ENCODE measurements at places on chromosomes 7 and 10.

DNA sequence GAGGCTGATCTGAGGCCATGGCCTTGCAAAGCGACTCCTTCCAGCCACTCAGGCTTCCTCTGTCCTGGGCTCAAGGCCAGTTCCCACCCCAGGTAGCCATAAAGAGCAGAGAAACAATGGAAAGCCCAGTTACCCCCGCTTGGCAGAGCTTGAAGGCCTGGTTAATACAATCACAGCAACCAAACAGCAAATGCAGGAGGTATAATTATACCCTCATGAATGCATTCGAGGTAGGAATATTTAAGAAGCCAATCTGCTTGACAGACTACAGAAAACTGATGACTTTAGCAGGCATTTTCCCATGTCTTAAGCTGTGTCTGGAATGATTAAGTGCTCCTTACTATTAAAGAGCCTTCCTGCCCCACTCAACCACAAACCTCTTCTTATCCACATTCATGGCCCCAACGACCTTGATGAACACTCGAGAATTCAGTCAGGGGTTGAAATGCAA lies 114.1 kb upstream of the MACROH2A2 start:
- DNase-seq, result no peak

- peak; percentile 8 for DNase-seq
Measured at GRCh38 chr7:69787736-69788431, 189.6 kb downstream of the AUTS2 start.

GRCh38 chr7:11612737-11613136 lies 219.3 kb downstream of the THSD7A start:
- DNase-seq, result no peak

- no peak for DNase-seq
Measured at GRCh38 chr10:120789303-120790203, 61.6 kb upstream of the WDR11 start.

GRCh38 chr7:159207951-159208350 lies 63.3 kb upstream of the VIPR2 start:
- DNase-seq, result no peak

GRCh38 chr10:123848564-123849457 lies 42.8 kb downstream of the CPXM2 start:
- DNase-seq, result peak; percentile 10

DNA sequence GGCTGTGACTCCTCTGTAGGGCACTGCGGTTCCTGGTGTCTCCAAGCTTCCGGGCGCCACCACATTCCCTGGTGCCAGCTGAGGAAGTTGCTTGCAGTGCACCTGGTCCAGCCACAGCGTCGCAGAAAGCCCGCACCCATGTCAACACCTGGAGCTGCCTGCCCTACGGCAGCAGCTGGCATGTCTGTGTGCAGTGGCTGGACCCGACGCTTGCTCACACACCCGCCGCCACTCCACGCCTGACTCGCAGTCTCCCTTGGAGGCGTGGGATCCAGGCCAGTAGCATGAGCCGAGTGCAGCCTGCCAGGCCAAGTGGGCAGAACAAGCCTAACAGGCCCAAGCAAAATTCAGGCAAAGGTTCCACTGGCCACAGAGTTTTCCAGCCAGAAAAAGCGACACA lies 118.1 kb upstream of the PHF14 start:
- no peak for DNase-seq

DNA sequence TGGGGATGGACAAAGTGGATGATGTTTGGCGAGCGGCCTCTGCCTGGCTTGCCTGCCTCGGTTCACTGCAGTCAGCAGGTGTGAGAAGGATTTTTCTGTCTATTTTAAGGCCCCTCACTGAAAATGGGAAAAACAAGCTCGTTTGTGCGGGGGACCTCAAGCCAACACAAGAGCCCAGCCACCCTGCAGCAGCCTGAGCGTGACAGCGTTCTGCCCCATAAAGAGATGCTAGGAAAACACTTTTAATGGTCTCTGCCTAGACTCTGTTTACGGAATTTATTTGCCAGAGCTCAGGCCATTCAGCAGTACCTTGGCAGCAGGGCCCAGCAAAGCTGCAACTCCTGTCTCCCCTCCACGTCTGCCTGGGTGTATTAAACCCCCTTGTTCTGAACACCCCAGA lies 131.7 kb downstream of the GRK5 start:
- no peak for DNase-seq

- no peak for DNase-seq
Measured at GRCh38 chr7:71459132-71459531, 327.2 kb downstream of the GALNT17 start.

- DNase-seq, result no peak
Measured at GRCh38 chr7:4775848-4776623, 613 bp downstream of the AP5Z1 start.

DNA sequence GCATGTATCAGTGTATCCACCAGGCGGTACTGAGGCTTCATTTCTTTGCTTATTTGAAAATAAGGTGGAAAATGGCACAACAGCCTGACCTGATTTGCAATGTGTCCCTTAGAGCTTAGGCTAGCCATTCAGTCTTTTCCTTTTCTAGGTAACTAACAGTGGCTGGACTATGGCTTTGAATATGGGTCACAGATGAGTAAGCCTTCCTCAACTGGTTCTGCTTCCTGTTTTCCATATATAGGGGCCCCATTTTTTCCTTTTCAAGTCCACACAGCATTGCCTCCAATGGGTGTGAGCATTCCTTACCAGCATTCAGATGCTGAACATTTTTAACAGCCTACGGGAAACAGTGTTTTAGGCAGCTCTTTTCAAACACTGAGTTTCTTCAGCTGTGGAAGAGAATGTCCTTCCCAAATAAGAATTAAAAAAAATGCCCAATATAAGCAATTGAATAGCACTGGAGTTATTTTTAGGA lies 3.9 kb upstream of the ITGB1 start:
- no peak for DNase-seq

DNA sequence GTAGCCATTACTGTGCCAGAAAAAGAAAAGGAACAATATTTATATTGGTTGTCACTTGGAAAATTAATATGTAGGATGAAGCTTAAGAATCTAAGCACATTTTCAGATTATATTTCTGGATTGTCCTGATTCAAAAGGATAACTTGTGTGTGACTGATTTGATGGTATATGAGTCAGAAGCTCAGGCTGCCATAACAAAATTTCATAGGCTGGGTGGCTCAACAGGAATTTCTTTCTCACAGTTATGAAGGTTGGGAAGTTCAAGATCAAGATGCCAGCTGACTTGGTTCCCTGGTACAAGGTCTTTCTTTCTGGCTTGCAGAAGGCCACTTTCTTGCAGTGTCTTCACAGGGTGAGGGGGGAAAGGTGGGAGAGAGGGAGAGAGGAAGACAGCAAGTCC lies 108.5 kb downstream of the ST7 start:
- no peak for DNase-seq

- DNase-seq, result no peak
Measured at GRCh38 chr7:75957021-75957736, 37.2 kb downstream of the TMEM120A start.

DNA sequence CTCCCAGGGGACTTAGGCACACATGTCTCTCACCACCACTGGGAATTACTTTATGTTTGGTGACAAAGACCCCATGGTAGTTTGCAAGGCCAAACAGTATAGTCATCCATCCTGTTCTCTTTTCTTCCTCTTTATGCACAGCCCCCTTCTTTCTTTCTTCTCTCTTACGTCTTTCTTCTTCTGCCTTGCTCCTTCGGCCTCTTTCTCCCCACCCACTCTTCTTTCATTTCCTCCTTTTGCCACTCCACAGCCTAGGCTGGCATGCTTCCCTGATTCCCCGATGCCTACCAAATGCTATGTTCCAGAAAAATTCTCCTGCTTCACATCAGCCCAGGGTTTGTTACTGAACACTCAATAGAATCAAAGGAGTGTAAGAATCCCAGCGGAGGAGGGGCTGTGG lies 62.4 kb upstream of the MKLN1 start:
- no peak for DNase-seq

- no peak for DNase-seq
Measured at GRCh38 chr7:114310345-114311110, 104.1 kb upstream of the FOXP2 start.

GRCh38 chr7:37249240-37249639 lies 199.4 kb downstream of the ELMO1 start:
- no peak for DNase-seq

DNA sequence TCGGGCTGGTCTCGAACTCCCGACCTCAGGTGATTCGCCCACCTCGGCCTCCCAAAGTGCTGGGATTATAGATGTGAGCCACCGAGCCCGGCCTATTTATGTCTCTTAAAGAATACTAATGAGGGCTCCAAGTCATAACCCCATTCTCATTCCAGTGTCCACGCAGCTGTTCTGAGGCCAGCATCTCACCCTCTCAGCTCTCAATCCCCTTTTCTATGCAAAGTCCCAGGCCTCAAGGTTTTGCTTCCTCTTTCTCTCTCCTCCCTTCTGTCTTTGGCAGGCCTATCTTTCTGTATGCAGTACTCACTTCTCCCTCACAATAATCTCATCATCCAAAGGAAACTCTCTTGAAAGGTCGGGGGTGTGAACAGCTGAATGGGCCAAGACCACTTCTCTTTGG lies 28.0 kb upstream of the VSIR start:
- DNase-seq, result no peak

DNA sequence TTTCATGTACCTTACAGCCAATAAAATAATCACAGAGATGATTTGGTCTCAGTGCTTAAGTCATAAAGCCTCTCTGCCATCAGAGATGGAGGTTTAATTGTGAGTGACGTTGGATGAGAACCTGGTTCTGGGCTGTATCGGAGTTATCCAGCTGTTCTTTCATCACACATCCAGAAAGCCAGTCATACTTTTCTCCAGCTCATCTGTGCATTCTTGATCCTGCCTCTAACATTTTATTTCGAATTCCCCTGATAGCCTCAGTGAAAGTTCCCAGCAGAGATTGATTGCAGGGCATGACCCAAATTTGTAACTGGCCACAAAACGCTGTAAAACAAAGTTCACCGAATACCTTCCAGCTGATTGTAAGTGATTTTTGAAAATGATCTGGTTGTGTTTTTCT lies 212.6 kb upstream of the HABP2 start:
- no peak for DNase-seq

- no peak for DNase-seq
Measured at GRCh38 chr7:102047-102711, 90.2 kb upstream of the FAM20C start.

DNA sequence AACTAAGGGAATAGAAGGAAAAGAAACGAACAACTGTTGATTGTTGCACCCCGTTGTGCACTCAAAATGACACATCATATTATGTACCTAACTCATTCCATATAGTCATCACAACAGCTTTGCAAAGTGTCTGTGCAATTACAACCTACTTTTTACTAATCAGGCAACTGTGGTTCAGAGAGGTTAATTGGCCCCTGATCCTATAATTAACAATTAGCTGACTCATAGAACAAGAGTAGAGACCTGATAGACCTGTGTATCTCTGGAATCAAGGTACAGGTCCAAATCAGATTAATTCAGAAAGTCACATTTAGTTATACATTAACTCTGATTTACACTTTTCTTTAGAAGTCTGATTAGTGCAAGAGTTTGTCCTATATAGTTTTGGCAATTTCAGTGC lies 122.5 kb upstream of the CDK13 start:
- peak; percentile 11 for DNase-seq

DNA sequence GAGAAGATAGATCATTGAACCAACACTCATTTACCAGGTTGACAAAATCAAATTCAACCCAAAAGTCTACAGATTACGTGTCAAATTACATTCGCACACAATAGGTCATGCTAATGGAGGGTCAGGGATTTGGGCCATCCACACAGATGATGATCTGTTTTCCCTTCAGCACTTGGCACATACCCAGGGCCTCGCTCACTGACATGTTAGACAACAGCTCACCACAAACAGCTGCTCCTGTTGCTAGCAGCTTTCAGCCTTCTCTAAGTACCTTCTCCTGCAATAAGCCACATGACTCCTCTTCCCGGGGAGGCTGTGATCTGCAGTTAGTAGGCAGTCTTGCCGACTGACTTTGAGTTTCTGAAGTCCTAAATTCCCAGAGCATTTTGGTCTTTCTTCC lies 18.4 kb downstream of the NKX2-3 start:
- DNase-seq, result peak; percentile 81

DNA sequence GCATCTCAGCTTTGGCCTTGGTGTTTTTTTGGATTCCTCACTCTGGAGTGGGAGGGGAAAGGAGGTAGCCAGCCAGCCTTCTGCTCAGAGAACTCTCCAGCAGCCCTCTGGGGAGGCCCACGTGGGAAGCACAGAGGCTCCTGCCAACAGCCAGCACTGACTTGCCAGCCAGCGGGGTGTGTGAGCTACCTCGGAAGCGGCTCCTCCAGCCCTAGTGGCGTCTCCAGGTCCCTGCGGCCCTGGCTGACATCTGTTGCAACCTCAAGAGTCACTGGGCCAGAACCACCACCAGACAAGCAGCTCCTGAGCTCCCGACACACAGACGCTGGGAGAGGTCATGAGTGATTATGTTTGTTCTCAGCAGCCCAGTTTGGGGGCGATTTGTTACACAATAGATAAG lies 180.2 kb upstream of the FZD8 start:
- DNase-seq, result no peak

- no peak for DNase-seq
Measured at GRCh38 chr10:21363092-21363730, 162.3 kb downstream of the SKIDA1 start.

DNA sequence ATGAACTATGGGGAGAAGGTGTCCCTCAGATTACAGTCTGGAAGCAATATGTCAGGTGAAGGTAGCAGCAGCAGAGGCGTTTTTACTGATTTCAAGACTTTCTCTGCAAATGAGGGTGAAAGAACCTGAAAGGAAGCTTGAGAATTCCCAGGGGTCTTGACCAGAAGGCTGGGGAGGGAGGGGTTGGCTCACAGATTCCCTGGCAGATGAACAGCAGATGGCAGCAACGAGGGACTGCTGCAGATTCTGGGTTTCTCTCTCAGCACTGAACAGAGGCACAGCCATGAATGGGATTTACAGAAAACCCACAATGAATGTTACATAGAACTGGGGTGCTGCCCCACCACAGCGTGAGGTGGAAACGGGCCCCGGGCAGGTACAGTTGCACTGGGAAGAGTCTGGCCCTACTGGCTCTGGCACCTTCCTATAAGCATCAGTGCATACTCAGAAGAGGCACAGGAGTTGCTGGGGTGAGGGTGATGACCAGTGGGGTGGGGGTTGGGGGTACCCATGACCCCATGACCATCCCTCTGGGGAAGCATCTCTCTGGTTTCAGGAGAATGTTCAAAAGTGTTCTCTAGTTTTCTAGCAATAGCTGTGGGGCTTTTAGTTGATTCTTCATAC lies 317.8 kb downstream of the SH2D4B start:
- DNase-seq, result no peak

GRCh38 chr7:155665957-155666287 lies 21.5 kb downstream of the RBM33 start:
- no peak for DNase-seq

DNA sequence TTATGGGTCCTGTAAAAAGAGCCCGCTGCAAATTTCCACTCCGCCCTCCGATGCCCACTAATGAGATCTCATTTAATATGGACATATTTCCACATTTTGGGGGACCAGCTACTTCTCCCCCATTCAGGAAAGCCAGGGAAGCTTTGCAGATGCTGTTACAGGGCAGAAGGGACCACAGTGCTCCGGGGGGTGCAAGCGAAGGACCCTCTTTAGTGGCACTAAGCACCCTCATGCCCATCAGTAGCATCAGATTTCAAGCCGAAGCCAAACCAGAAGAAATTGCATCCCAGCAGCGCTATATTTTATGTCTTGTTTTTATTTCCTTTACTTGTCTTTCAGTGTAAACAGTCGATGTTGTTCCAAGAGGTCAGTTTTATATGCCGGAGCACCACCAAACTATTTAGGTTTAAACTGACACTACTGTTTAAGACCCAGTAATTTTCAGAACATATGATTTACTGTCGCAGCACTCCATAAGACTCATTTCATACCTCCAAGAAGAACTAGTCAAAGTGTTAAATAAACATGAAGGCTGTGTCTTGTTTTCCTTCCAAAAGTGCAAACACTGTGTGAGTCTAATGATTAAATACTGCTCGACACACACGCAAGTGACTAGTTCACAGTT lies 122.2 kb upstream of the MGMT start:
- DNase-seq, result no peak

Data from NCI-H748 treated with DMSO at 0.1 percent for 48 hours (cell line).